Hypothalamus (tissue), 51 donors: ENCODE measurements at places on chromosomes 1 and 21.

- no peak for DNase-seq
These were observed 511.8 kb upstream of the USP24 start for GRCh38 chr1:55726994-55727393.

- DNase-seq, result peak; percentile 74
These were observed 10.7 kb downstream of the FOXO6 start for GRCh38 chr1:41371630-41372599.

- no peak for DNase-seq
These were observed 104.1 kb downstream of the SYF2 start for GRCh38 chr1:25128121-25128621.

DNA sequence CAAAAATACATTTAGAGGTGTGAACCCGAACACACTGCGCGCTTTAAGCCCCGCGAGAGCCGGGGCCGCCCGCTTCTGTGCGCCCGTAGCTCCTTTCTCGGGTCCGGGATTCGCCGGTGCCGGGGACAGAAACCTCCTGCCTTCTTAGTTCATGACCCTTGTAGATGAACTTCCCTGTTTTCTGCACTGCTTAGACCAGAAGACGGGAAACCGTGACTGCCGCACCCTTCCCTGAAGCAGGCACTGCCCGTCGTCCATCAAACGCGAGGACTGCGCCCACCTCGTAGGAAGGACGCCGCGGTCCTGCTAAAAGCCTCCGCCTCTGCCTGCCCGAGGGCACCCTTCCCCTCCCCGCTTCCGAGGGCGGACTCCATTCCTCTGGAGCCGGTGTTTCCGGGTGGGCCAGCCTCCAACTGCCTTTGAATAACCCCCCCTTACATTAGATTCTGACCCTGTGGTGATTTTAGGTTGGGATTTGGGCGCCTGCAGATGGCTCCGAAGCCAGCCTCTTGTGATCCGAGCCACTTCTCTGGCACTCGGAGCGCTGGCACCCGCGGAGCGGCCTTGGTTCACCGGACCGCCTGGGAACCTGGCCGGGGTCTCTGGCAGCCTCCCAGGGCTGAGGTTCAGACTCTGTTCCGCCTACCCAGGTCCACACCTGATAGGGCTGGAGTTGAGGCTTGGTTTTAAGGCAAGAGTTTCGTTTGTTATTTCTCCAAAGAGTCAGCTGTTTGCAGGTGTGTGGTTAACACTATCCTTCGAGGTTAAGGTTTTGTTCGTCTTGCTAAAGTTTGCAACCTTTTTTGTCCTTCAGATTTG lies 1.2 kb upstream of the PTTG1IP start:
- DNase-seq, result peak; percentile 25

GRCh38 chr1:17207966-17208418 lies 3.1 kb downstream of the PADI1 start:
- no peak for DNase-seq

GRCh38 chr1:208118841-208119606 lies 125.2 kb downstream of the PLXNA2 start:
- no peak for DNase-seq

- no peak for DNase-seq
These were observed 44.6 kb upstream of the DNASE2B start for GRCh38 chr1:84353695-84354094.

DNA sequence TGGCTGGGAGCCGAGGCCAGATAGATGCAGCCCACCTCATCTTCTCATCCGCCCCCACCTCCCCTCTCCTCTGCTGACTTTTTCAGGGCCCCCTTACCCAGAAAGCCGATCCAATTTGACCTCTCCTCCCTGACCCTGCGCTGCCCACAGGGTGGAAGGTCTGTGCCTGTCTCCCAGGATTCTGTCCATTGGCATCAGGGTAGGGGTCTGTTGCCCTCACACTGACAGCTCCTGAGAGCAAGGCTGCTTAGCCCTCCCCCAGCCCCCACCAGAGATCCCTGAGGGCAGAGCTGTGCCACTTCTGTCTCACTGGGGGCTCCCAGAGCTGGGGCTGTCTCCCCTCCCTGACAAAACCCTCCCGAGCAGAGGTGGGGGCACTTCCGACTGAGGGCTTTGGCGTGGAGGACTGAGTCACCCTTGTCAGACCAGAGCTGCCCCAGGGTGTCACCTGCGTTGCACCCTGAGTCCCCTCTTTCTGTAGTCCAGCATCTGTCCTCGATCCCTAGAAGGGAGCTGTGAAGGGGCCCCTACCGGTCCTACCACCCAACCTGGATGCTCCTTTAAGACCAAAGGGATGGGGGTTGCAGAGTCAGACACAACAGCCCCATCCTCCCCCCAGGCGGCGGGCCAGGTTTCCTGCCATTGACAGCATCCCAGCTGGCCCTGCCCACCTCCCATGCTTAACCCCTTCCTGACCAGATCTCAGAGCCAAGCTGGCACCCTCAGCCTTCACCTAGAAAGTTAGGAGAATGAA lies 2.4 kb upstream of the FAM110D start:
- peak; percentile 44 for DNase-seq

- DNase-seq, result no peak
These were observed 187.1 kb upstream of the COA6 start for GRCh38 chr1:234186037-234186688.

DNA sequence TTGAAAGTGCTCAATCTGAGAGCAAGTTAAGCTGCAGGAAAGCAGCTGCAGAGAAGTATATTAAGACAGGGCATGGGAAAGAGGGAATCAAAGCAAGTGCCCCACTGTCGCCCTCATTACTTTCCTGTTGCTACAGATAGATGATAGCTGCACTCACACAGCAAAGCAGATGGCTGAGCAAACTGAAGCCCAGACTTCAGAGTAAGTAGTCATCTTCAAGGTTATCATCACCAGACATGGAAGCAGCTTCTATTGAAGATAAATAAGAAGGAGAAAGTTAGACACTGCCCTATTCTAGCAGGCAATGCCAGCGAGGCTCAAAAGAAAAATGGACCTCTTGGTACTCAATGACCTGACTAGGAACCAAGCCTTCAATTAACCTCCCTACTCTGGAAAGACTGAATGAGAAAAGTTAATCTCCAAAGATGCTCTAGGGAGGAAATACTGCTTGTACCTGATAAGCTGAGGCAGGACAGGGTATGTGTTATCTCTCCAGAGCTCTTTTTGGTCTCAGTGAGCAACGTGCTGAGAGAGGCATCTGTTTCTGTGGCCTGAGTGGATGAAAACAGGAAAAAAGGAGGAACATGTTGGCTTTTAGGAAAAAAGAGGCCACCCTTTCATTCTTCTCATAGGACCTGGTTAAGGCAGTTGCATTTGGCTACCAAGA lies 11.1 kb upstream of the MRPL9 start:
- DNase-seq, result no peak

DNA sequence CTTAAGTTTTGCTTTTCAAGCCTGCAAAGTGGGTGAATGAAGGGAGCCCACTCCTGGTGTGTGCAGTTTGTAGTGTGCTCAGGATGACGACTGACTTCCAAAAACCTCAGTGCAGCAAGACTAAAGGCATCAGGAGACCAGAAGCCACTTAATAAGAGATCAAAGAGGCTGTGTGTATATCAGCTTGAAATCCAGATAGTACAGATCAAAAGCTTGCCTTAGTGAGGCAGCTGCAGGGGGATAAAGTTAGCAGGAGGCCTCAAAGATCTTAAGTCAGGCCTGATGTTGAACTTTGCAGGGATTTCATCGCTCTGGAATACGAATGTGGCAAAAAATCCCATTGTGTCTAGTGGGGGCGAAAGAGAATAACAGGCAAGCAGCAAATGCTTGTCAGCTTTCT lies 99.8 kb downstream of the PATJ start:
- DNase-seq, result no peak

- DNase-seq, result peak; percentile 17
These were observed 88.0 kb upstream of the ZNF648 start for GRCh38 chr1:182149411-182149965.

DNA sequence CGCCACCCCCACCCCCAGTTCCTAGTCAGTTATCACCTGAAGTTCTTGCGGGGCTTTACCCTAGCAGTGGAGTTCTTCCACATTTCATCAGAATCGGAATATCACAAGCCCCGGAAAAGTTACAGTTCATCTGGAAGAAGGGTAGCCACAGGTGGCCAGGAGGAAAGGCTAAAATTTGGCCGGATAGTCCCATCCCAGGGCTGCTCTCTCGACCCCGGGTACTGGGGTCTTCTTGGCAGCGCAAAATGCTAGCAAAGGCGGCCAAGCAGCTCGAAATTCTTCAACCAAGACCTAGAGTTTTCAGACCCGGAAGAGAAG lies 7.9 kb downstream of the HLX start:
- no peak for DNase-seq

DNA sequence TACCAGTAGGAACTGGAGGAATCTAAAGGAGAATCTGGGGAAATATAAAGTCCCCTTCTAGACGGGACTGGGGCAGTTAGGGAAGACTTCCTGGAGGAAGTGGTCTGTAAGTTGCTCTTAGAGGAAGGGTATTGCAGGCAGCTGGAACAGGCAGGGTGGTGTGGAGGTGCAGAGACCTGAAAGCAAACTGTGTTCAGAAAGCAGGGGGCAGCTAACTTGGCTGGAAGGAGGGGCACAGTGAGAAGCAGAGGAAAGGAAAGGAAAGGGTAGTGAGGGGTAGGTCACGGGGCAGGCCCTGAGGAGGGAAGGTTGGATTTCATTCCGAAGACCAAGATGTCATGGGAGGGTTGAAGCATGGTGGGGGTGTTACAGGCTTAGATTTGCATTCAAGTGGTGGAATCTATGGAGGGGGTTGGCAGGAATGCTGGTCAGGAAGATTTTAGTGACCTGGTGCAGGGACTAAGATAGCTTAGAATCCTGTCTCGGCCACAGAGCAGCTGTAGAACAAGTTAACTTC lies 240.7 kb downstream of the FOXD2 start:
- DNase-seq, result no peak

- DNase-seq, result no peak
These were observed 33.7 kb downstream of the L1TD1 start for GRCh38 chr1:62228136-62228882.

DNA sequence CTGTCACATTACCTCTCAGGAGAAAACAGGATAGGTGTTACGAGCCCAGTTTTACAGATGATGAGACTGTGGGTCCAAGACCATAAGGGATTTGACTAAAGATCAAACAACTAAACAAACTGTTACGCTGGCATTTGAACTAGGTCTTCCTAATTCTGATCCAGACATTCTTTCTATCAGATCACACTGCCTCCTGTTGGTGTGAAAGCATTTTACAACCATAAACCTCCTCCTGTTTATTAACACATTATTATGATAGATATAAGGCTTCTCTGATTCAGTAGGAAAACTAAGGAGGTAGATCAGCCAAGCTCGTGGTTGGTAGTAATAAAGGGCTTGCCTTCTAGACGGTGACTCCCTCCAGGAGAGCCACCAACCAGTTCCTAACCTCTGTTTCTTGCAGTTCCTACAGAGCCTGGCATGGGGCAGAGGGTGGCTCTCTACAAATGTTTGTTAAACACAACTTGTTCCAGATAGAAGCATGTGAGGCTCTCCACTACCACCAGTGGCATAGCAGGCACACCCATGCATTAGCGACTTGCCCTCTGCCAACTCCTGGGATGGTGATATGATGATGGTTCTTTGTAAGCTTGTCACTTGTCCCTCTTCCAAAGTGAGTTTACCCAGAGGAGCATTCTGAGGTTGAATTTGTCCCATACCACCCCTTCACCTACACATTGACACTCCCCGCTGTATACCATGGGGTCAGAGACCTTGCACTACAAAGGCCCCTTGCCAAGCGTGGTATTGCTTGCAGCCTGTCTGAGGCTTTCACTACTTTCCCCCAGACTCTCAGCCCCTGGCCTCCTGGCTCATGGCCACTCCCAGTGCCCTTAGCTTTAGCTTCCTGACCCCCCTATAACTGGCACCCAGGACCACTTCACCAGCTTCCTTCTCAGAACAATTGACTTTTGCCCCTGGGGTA lies 96.4 kb upstream of the HOOK1 start:
- DNase-seq, result no peak

DNA sequence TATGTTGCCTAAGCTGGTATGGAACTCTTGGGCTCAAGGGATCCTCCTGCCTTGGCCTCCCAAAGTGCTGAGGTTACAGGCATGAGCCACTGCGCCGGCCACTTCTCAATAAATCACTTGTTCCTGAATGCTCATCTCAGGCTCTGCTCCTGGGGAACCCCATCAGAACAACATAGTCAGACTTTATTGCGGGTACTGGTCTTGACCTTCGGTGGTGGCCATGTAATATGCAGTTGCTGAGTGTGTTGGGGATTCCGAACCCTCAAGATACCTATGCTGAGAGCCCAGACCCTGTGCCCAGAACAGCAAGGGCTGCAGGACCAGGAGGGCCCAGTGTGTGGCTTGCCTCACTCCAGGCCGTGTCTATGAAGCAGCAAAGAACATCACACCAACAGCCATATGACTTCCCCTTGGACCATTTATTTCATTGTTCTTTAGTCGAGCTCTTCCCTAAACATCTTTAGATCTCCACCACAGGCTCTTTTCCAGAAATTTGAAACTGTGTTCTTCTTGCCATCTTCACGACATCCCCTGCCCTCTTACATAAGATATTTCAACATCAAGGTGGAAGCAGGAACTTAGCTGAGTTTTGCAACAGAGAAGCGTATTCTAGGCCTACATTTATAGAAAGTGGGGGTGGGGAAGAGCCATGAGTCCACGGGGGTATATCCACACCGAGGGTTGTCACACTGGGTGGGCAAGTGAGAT lies 12.7 kb upstream of the SDHB start:
- no peak for DNase-seq

DNA sequence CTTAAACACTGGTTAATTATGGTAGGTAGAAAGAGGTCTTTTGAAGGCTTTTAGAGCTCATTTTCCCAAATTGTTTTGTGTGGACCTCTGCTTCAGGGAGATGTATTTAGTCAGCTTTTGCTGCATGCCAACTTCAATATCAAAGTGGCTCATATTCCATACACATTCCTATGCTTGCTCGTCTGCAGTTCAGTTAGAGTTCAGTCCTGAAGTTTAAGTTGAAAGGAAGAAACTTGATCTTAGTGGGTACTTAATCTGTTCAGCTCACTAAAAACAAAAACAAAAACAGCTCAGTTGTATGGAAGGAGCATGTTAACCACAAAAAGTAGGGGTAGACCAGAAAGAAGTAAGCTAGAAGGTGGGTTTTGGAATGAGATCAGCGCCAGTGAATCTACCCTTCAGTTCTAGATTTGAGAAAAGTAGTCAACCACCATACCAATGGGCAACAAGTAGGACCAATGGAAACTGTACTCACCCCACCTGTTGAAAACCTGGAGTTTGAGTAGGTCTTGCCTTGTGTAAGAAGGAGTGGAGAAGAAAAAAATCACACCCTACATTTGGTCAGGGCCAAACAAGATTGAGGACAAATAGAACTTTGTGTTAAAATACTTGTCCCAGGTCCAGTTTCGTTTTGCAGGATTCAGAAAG lies 58.0 kb downstream of the LEPR start:
- DNase-seq, result no peak

GRCh38 chr1:30909365-30910068 lies 959 bp upstream of the SDC3 start:
- no peak for DNase-seq
